Karpas-422 (cell line): ENCODE measurements at places on chromosomes 6 and 20.

DNA sequence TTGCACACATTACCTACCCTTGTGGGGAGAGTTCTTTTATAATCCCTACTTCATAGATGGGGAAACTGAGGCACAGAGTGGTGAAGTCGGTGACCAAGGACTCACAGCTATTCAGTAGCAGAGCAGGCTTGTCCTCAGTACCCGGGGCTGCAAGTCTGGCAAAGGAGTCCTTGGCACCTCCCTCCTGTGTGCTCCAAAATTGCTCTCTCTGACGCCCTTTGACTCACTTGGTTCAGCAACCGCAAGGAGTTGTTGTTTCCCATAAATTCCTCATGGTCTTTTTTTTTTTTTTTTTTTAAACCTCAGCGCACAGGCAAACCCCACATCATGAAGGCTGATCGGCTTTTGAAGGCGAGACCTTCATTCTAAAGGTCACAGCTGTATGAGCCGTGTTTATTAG, 143.2 kb downstream of the CEBPB start:
- DNase-seq: no peak

DNA sequence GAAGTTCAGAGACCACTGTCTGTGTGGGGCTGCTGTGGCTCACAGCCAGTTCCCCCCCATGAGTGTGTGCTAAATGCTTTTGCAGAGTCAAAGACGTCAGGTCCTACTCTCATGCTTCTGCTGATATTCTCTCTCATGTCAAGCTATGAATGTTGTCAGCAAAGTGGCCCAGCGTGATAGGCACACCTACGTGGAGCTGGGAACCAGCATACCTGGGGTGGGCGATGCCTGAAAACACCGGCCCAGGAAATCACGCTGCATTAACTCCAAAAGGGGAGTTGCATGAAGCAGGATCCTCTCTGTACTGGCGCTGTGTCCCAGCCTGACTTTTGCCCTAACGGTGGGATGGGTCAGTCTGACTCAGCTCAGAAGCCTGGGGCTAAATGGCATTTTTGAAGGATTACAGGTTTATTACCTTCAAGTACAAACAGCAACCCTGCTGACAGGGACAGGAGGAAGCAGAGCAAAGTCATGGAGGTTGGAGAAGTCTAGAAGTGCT, 9.0 kb upstream of the MRPS10 start:
- DNase-seq: no peak

- no peak for DNase-seq
These were observed 157.4 kb upstream of the ZNF217 start for GRCh38 chr20:53750827-53751619.

- no peak for DNase-seq
These were observed 258.0 kb downstream of the ATXN1 start for GRCh38 chr6:16503241-16503775.

DNA sequence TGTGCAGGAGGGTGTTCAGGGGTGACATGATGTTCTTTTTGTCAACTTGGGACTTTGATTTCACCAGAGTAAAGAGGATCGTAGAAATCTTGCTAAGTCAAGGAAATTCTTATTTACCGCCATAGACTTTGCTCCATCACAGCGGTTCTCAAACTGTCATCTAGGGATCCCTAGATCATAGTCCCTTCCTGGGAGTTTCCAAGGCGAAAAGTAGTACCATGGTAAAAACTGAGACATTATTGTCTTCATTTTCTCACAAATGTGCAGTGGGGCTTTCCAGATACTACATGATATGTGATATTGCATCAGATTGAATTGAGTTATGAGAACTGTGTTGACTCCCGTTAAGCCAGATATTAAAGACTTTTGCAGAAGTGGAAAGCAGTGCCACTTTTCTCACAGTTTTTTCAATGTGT, 79.7 kb downstream of the JARID2 start:
- DNase-seq: no peak
